ENCODE measurements at places on chromosomes 3 and 15.

GRCh38 chr3:115960799-115961198, 337.5 kb downstream of the GAP43 start:
- no peak for DNase-seq

DNA sequence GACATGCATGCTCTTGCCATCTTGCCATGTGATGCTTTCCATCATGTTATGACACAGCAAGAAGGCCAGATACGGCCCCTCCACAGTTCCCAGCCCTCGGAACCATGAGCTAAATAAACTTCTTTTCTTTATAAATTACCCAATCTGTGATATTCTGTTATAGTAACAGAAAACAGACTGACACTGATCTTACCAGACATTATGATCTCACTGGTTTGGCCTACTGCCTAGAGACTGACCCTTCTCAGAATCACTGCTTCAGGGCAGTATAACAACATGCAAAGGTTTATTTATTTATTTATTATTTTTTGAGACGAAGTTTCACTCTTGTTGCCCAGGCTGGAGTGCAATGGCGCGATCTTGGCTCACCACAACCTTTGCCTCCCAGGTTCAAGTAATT, 14.0 kb downstream of the ZNF619 start:
- DNase-seq = no peak

DNA sequence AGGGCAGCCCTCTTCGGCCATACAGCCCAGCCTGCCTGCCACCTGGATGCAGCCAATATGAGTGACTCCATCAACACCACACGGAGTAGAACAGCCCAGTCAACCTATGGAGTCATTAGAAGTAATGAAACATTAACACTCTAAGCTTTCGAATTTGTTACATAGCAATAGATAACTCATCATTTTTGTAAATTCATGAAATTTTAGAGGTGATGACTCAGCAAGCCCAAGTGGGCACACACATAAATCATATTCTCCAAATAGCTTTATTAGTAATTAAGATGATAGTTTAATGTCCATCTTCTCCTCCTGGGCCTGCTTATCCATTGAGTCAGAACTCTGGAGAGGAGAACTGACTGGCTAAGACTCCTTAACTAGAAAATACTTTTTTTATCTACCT, 335.0 kb upstream of the KCNH8 start:
- no peak for DNase-seq

- DNase-seq = no peak
These were observed 169.4 kb downstream of the TBC1D2B start for GRCh38 chr15:77907824-77908751.

DNA sequence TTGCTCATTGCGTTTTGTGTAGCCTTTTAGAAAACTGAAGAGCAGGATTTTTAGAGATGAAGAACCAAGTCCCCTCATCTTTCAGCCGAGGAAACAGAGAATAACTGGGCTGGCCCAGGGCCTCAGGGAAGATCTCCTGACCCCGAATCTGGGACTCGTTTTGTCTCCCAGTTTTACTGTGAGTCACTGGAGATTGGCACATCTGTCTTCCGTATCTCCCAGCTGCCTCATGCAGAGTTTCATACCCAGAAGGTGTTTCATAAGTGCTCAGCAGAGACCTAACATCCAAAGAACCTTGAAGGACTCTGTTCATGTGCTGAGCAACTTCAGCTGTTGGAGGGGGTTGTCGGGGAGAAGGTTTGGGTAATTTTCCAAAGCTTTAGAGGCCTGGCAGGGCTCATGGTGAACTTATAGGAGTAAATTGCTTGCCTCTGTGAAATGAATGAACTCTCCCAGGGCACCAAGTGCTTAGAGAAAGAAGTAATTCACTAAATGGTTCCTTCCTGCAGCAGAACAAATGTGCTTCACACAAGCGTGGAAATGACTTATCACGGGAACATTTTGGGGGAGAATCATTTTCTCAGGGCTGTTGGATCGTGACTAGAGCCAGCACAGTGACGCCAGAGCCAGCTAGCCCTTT, 121.4 kb downstream of the FAM43A start:
- DNase-seq = no peak

DNA sequence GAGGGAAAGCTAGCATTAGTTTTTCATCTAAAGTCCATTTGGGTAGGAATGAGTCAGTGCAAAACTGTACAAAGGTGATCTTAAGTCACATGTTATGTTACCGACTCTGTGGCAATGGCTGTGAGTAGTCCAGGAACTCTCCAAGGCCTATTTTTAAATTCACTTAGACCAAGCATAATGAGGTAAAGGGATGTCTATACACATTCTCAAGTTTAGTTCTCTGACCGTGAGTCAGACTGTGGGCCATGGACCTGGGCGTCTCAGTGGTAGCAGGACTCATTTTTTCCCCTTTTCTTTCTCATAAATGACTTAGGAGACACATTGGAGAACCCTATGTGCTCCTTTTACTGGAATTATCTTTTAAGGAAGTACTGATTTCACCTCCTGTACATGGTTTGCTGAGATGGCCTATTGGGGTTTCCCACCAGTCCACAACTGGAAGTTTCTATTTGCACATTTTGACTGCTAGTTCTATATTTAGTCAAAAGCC, 488.7 kb upstream of the TPRG1 start:
- DNase-seq = peak; percentile 88

GRCh38 chr3:104102386-104102785, 1264.3 kb upstream of the ALCAM start:
- DNase-seq = peak; percentile 31

GRCh38 chr3:57184526-57184925, 15.3 kb downstream of the HESX1 start:
- DNase-seq = no peak

DNA sequence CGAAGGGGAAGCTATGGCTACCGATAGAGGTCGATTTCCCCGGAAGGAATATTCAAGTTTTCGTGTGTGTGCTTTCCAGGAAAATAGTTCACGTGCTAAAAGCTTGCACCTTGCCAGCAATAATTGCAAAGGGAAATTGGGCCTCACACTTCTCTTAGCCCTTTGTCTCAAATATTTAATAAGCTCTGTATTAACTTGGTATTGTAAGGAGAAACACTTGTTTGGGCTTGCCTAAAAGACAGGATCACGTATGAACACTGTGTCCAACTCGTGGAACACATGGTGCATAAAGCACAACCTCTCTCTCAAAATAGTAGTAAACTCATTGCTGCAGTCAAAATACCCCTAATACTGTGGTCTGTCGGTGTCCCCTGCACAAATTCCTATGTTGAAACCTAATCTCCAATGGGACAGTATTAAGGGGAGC, 352 bp upstream of the TMF1 start:
- no peak for DNase-seq

DNA sequence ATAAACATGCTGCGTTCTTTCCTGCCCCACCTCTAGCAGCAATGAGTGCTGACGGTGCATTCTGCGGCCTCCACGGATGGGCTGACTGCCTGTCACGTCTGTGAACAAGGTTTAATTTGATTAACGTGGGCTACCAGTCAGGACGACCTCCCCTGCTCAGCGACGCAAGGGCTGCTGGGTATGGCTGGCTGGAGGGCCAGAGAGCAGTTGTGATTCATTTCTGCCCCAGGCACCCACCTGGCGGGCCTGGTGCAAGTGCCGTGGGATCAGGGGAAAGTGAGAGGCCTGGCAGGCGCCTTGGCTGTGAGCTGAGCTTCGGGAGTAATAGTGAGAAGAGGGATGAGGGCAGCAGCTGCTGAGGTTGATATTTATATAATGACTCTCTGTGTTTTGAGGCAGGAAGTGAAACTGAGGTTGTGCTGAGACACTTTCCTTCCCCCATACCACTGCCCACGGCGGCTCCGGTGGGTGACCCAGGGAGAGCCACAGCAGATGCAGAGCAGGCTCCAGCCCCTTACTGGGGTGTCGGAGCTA, 190.4 kb upstream of the BCL6 start:
- no peak for DNase-seq

DNA sequence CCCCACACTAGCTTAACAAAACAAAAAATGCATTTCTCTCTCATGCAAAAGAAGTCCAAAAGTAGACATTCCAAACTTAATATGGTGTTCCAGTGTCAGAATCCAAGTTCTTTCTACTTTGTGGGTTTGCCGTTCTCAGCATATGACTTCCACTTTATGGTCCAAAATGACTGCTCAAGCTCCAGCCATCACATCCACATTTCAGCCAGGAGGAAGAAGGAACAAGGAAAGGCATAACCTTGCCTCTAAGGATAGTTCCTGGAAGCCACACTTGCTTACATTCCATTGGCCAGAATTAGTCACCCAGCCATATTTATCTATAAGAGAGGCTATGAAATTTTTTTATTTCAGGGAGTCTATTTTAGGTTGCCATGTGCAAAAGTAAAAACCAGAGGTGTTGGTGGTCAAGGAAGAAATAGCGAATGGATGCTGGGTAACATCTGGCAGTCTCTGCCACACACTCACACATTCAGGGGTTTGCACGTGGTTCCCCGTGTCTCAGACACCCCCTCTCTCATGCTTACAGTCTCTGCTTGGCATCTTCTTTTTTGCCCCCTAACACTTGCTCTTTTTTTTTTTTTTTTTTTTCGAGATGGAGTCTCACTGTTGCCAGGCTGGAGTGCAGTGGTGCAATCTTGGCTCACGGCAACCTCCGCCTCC, 69.3 kb downstream of the RPL39L start:
- DNase-seq = no peak

- DNase-seq = no peak
These were observed 285.7 kb upstream of the MME start for GRCh38 chr3:154794391-154794790.

GRCh38 chr3:98966862-98967546, 65.5 kb upstream of the DCBLD2 start:
- no peak for DNase-seq

GRCh38 chr3:65538101-65538500, 500.6 kb downstream of the MAGI1 start:
- DNase-seq = no peak

- no peak for DNase-seq
These were observed 27.5 kb downstream of the CSPG4 start for GRCh38 chr15:75685195-75685594.

- DNase-seq = no peak
These were observed 81.6 kb downstream of the ANKRD28 start for GRCh38 chr3:15716178-15716577.

GRCh38 chr3:129919806-129920205, 26.3 kb upstream of the TMCC1 start:
- no peak for DNase-seq

- no peak for DNase-seq
These were observed 5.0 kb downstream of the AMOTL2 start for GRCh38 chr3:134369231-134369741.

- no peak for DNase-seq
These were observed 35.6 kb upstream of the CD96 start for GRCh38 chr3:111506435-111506834.

GRCh38 chr3:20909511-20909910, 723.5 kb upstream of the SGO1 start:
- DNase-seq = no peak

- no peak for DNase-seq
These were observed 4.2 kb downstream of the UBXN7 start for GRCh38 chr3:196428041-196428440.

- no peak for DNase-seq
These were observed 81.8 kb downstream of the ALCAM start for GRCh38 chr3:105448338-105448982.

DNA sequence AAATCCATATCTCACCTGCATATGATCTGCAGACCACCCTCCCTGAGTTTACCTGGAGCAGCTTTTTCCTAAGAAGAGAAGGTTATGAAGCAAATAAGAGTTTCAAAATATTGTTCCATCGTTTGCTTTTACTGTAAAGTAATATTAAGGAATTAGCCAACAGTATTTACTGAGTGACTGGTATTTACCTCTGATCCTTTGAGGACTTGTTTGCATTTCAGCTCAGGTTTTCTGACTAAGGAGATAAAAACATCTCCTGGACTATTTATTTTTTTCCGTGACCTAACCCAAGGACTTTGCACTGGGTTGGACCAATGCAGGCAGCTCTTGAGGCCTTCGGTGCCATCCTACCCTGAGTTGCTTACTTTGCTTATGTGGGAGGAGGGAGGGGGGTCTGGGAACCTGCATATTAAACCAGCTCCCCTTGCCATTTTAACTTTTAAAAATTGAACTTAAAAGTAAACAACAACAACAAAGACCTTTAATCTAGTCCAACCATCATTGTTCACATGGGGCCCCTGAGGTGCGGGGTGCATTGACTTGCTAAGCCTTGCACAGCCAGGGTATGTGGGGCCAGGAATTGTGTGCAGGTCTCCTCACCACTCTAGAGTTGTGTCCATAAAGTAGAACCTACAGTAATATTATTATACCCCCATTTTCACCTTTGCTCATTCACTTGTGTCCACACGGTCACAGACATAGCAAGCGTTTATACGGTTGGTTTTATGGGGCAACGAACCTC, 39.3 kb downstream of the TRAK1 start:
- no peak for DNase-seq

GRCh38 chr3:66672830-66673229, 172.0 kb upstream of the LRIG1 start:
- no peak for DNase-seq

GRCh38 chr15:52677593-52678467, 1.4 kb downstream of the ATOSA start:
- peak; percentile 56 for DNase-seq

GRCh38 chr3:159619341-159619885, 369.2 kb upstream of the IL12A start:
- peak; percentile 17 for DNase-seq

- DNase-seq = peak; percentile 6
These were observed 262.3 kb downstream of the GAP43 start for GRCh38 chr3:115885621-115886020.

GRCh38 chr15:87671289-87671688, 585.2 kb downstream of the NTRK3 start:
- DNase-seq = no peak

GRCh38 chr3:115428841-115429240, 194.5 kb upstream of the GAP43 start:
- DNase-seq = no peak

DNA sequence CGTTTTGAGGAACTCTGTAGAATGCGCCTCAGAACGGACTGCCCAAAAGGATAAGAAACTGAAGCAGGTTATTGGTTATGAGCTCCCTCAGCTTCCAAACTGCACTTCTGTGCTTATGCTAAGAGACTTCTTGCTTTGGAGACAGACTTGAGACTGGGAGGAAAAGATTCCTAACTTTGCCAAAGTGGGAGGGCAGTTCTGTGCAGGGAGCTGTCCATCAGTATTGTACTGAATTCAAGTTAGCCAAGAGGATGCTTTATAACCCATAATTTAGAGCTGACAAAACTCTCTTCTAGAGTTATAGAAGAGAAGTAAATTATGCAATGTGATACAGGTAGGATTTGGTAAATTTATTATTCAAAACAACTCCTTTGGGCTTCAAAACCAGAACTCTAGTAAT, 519.8 kb upstream of the GBE1 start:
- no peak for DNase-seq

DNA sequence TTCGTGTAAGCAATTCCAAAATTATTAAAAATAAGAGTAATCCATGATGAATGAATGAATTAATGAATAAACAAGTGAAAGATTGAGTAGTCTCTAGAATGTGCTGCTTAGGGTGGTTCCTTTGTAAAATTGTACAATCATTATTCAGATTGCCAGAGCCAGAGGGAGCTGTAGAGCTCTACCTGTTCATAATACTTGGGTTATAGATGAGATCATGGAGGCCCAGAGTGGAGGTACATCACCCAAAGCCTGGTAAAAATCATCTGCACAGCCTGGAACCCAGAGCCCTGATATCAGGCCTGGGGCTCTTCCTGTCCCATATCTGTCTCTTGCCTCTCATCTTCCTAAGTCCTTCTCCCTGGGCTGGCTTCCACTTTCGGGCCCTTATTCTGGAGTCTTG, 297.2 kb downstream of the RPLP1 start:
- no peak for DNase-seq
